Heart right ventricle (tissue), 16 donors: ENCODE measurements at places on chromosomes 12 and 14. TPM values are rescaled to one million over a fixed set of nuclear protein-coding genes. Genes with fewer than 3 reads are reported as not detected.

The FAR2 gene
- 2.3 TPM for polyA plus RNA-seq

The PTPRB gene
- 13.6 TPM for polyA plus RNA-seq

The FAM216A gene
- polyA plus RNA-seq, result 27.2 TPM

The CLEC6A gene
- polyA plus RNA-seq, result not detected

The OVCH1 gene
- polyA plus RNA-seq, result 0.44 TPM

The FAM222A gene
- polyA plus RNA-seq, result 6.2 TPM

The ASIC1 gene
- polyA plus RNA-seq, result 0.74 TPM

The KRT6C gene
- 0.06 TPM for polyA plus RNA-seq

The SCNN1A gene
- 0.23 TPM for polyA plus RNA-seq

The CNTN1 gene
- polyA plus RNA-seq, result 0.15 TPM

The PIANP gene
- 0.58 TPM for polyA plus RNA-seq

The TRHDE gene
- 0.10 TPM for polyA plus RNA-seq

The B4GALNT1 gene
- 2.4 TPM for polyA plus RNA-seq

The CHURC1 gene
- polyA plus RNA-seq, result 46.2 TPM

The TSHR gene
- polyA plus RNA-seq, result 0.04 TPM

The LALBA gene
- not detected for polyA plus RNA-seq

The VWF gene
- polyA plus RNA-seq, result 104 TPM

The RDH11 gene
- 22.3 TPM for polyA plus RNA-seq

The P2RX7 gene
- 0.25 TPM for polyA plus RNA-seq

The RERG gene
- 3.5 TPM for polyA plus RNA-seq

The PTGER2 gene
- 0.22 TPM for polyA plus RNA-seq
